Ureter (tissue), 1 donor: ENCODE measurements at places on chromosomes 4 and X. TPM values are rescaled to one million over a fixed set of nuclear protein-coding genes. Genes with fewer than 3 reads are reported as not detected.
A peak's percentile ranks its signal among the peaks of the same experiment; 100 is the strongest.

GRCh38 chr4:89403826-89404225 is 96.2 kb upstream of the GPRIN3 start:
- no peak for DNase-seq

DNA sequence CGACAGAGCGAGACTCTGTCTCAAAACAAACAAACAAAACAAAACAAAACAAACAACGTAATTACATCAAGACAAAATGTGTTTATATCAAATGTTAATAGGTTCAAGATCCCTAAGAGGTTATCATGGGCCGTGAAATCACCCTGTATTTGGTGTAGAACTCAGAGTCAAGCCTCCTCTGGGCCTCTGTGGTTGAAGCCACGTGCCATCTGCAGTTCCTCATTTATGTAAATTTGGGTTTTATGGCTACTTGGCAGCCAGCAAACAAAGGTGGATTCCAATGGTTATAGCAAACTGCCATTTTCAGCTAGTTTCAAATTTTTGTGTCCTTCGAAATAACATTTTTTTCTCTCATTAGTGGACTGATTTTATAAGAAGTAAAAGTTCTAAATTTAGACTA is 16.4 kb downstream of the NSDHL start:
- DNase-seq = no peak

DNA sequence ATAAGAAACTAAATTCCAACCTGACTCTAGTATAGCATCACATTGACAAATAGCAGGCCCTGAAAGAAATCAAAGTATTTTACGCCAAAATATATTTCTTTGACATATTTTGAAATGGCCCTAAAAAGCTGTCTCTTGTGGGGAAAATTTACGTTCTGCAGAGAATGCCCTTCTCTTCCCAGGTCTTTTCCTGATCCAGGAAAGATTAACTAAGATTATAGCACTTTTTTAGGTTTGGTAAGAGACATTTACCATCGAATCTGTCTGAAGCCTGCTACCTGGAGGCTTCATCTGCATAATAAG is 121.1 kb downstream of the ATXN3L start:
- no peak for DNase-seq

GRCh38 chr4:183999435-183999834 is 94.3 kb downstream of the STOX2 start:
- DNase-seq = no peak

- no peak for DNase-seq
Observed at GRCh38 chrX:68728186-68728585, 80.7 kb downstream of the STARD8 start.

DNA sequence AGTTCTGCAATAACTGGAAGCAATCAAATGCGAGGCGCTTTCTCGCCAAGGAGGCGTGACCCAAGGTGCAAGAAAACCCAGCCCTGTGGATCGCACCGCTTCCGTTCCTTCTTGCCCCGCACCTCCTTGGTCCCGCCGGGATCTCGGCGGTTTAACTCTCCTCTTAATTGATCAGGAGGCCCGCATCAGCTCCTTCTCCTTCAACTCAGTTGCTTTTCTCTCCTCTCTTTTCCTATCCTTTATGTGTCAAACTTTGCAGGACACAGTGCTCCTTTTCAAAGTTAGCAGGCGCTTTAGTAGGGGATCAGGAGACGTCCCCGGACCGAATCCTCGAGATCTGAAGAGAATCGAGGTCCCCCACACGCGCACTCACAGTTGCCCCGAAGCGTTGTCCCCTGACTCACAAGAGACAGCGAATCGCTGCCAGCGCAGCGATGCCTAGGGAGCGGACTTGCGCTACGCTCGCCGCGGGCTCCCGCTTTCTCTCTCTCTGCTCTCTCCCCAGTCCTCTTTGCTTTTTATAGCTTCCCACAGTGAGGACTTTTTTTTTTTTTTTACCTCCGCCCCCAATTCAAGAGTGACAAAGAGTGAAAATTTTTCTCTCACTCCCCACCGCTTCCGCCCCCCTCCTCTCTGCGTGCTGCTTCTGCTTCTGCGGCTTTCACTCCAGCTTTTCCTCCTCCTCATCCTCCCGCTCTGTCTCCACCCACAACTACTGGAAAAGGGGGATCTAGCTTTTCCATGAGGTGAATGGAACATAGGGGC is at the start of gene DKK2:
DKK2 (minus strand) TSS at position 495 of the 765 bp plus-strand sequence. CDS start 722 bp downstream, outside the sequence.
- peak; percentile 42 for DNase-seq

- no peak for DNase-seq
Observed at GRCh38 chr4:10703156-10703555, 18.6 kb upstream of the CLNK start.

The ATP2B3 gene
- not detected for total RNA-seq

The C4orf36 gene
- 2.1 TPM for total RNA-seq
